Activated CD8-positive, alpha-beta memory T cell treated with anti-CD3 and anti-CD28 coated beads for 4 hours (primary cell): ENCODE measurements at places on chromosomes 16 and 17.

DNA sequence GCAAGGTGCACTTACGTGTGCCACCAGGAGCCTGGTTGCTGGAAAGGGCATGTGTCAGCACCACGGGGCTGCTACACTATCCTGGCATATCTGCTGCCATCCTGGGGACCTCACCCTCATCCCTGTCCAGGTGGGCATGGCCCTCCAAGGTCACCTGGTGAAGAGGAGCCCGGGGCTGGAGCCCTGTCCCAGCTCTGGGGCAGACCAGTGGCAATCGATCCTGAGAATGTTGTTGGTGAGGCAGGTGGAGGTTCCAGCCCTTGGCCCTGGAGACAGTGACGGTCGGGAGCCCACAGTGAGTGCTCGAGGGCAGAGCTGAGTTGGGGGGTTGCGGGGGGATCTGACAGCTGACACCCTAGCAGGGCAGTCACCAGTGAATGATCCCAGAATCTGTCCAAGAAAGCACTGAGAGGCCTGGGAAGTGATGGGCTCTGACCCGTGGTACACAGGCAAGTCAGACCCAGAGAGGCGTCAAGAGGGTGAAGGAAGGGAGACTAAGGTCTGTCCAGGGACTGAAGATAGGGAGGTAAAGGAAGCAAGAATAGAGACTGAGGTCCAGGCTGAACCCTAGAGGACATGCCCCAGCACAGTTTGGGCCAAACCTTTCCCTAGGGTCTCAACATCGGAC lies 17.6 kb downstream of the POLR3K start:
- no peak for DNase-seq

DNA sequence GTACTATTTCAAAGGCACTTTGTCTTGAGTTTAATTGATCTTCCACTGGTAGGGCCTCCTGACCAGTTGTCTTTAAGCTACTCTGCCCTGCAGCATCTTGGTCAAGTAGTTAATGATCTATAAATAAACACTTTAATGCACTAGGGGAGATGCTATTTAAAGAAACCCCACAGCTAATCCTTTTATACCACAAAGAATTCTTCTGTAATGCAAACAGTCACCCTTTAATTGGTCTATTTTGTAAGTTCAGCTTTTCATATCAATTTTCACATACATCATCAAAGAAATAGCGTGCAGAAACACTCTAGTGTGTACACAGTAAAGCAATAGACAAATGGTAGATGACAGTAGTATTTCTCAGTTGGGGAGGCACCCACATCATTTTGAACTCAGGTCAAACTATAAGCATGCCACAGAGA lies 70.3 kb downstream of the PMP22 start:
- no peak for DNase-seq

DNA sequence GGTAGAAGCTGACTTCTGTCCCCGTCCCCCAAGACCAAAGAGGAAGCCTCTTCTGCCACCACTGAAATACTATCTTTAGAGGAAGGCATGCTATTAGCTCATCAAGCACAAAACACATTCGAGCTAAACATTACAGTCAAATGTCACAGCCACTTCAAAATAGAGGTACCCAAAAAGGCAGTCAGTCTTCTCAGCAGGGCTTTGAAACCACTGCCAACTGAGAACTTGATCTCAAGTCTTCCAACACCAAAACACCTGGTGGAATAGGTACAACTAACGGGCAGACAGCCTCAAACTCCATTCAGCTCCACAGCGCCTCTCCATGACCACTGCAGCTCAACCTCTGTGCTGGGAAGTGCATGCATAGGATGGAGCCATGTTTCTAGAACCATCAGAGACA lies 36.0 kb downstream of the ZFHX3 start:
- no peak for DNase-seq

DNA sequence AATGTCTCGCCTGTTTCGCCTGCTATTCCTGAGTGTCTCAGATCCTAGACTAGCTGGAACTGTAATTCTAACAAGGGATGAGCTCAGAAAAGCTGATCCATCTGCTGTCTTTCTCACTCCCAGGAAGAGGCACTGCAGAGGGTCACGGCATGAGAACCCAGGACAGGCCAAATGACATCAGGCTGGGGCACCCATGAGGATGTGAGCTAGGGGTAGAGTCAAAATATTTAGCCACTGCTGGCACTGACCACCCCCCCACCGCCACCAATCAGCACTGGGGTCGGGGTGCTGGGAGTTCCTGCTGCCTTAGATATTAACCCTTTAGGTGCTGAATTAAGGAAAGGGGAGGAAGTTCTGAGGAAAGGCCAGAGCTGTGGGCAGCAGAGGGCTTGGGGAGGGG lies 112.4 kb downstream of the IRX3 start:
- DNase-seq = no peak

DNA sequence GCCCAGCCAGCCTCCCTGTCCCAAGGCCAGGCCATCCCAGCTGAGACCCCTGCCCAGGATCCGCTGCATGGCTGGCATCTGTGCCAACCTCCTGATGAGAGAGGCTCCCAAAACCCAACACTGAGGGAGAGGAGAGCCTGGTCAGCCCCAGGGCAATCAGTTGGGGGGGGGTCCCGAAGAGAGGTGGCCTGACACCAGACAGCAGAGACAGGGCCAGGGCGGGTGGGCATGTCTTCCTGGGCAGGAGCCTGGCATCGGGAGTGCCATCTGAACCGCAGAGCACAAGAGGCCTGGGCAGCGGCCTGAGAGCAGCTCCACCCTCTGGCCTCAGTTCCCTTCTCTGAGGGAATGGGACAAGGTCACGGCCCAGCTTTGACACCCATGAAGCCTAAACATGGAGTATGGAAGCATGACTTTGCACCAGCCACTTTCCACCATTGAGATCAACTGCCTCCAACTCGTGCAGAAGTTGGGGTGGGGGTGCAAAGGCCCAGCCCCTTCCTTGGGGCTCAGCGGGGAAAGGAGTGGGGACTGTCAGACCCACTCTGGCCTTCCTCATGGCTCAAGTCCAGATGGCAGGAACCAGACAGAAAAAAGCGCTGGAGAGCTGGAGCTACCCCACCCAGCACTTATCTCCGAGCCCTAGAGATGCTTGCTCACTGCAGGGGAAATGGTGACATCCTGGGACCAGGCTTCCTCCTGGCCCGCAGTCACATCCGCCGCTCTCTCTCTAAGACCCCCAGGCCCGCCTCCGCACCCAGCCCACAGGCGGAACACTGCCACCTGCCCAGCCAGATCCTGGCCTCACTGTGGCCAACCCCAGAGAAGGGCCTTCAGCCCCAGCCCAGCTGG lies 9.7 kb downstream of the RHBDF2 start:
- no peak for DNase-seq

- no peak for DNase-seq
Measured at GRCh38 chr16:21598701-21599121, 666 bp upstream of the METTL9 start.

DNA sequence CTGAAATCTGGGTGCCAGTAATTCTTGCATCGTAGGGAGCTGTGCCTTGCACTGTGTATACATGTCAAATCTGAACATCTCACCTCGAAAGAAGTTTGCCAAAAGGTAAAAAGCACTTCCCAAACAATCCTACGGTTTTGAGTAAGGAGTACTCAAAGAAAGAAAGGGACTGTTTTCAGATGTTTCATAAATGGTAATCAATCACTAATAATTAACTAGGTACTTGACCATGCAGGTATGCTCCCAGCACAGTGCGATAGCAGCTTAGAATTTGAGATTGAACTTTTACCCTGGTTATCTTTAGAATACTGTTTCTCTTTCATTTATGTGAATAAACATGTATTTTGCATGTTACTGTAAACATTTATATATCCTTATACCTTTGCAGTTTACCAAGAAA lies 39.0 kb downstream of the PRKCA start:
- DNase-seq = no peak

- DNase-seq = no peak
Measured at GRCh38 chr17:31877911-31878702, 19.1 kb upstream of the COPRS start.

GRCh38 chr16:27764427-27764826 lies 214.5 kb downstream of the KATNIP start:
- no peak for DNase-seq

- no peak for DNase-seq
Measured at GRCh38 chr16:12672986-12673385, 130.7 kb downstream of the CPPED1 start.

DNA sequence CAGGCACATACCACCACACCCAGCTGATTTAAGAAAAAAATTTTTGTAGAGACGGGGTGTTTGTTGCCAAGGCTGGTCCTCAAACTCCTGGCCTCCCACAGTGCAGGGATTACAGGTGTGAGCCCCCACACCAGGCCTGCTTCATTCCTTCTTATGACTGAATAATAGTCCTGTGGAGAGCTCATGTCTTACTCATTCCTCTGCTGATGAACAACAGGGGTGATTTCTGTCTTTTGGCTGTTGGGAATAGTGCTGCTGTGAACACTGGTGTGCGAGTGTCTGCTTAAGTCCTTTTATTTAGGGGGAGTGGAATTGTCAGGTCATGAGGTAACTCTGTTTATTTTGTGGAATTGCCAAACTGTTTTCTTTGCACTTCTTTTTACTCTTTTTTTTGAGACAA lies 2.7 kb upstream of the CTRB1 start:
- DNase-seq = no peak

DNA sequence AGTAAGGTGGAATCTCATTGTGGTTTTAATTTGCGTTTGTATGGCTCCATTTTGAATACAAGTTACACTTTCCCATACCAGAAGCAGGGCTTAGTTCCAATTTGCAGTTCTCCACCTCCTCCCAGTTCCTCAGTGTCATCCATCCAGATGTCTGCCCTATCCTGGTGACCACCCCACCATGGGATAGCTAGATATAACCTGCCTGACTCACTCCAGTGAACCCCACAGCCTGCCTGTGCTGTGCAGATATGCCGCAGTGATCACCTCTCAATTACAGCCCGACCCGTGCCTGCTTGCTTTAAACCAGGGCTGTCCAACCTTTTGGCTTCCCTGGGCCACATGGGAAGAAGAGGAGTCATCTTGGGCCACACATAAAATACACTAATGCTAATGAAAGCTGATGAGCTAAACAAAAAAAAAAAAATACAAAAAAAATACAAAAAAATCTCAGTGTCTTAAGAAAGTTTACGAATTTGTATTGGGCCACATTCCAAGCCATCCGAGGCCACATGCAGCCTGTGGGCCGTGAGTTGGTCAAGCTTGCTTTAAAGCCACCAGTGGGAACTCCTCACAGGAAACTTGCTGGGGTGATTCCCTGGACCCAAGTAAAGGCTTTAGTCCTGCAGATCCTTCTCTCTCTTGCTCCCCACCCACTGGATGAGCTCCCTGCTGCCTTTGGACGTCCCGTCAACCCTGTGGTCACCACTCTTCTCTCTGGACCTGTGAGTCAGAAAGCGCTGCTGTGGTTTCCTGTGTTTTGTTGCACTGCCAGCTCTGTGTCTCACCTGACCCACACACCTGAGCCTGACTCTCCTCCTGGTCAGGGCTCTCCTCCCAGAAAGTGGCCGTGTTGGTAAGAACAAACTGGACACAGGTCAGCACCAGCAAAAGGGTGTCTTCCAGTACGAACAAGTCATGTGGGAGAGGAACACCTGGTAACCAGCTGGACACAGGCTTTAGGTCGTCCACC lies 83.0 kb downstream of the EMP2 start:
- no peak for DNase-seq

- no peak for DNase-seq
Measured at GRCh38 chr16:57358527-57359095, at the start of gene CCL22. TSS of gene CCL22 (plus strand) at chr16:57358783. CDS start at chr16:57358817, 34 bp downstream.

GRCh38 chr16:81461766-81462165 lies 17.2 kb downstream of the CMIP start:
- no peak for DNase-seq

- no peak for DNase-seq
Measured at GRCh38 chr16:48562475-48562874, 47.5 kb downstream of the N4BP1 start.

- DNase-seq = no peak
Measured at GRCh38 chr16:73010150-73010676, 37.7 kb downstream of the ZFHX3 start.

DNA sequence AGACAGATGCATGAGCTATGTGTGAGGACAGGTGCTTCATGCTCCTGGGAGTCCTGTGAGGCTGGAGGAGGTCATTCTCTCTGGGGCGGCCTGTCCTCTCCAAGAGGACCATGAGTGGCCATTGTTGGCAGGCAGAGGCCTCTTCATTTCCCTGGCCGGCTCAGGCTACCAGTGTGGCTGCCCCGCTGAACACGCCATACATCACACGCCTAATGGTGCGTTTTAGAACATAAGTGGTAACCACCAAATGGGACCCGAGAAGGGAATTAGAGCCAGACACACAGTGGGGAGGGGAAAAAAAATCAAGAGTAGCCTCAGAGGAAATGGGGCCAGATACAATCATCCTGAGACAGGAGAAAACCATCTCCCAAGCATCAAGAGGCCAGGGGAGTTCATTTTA lies 140.0 kb downstream of the SPACA3 start:
- DNase-seq = no peak

- DNase-seq = no peak
Measured at GRCh38 chr17:44219108-44219615, 313 bp downstream of the UBTF start.

- no peak for DNase-seq
Measured at GRCh38 chr16:85475691-85476300, 137.3 kb upstream of the GSE1 start.

- DNase-seq = no peak
Measured at GRCh38 chr17:75077496-75078283, 10.1 kb upstream of the SLC16A5 start.

GRCh38 chr17:82835766-82836512 lies 3.9 kb downstream of the ZNF750 start:
- DNase-seq = no peak

GRCh38 chr17:19510903-19511302 lies 22.8 kb upstream of the SLC47A1 start:
- no peak for DNase-seq
